Stimulated activated CD8-positive, alpha-beta memory T cell treated with anti-CD3 and anti-CD28 coated beads, Interleukin-15, amount 100 ng/mL, for 24 hours (primary cell): ENCODE measurements at places on chromosomes 12 and 14.

DNA sequence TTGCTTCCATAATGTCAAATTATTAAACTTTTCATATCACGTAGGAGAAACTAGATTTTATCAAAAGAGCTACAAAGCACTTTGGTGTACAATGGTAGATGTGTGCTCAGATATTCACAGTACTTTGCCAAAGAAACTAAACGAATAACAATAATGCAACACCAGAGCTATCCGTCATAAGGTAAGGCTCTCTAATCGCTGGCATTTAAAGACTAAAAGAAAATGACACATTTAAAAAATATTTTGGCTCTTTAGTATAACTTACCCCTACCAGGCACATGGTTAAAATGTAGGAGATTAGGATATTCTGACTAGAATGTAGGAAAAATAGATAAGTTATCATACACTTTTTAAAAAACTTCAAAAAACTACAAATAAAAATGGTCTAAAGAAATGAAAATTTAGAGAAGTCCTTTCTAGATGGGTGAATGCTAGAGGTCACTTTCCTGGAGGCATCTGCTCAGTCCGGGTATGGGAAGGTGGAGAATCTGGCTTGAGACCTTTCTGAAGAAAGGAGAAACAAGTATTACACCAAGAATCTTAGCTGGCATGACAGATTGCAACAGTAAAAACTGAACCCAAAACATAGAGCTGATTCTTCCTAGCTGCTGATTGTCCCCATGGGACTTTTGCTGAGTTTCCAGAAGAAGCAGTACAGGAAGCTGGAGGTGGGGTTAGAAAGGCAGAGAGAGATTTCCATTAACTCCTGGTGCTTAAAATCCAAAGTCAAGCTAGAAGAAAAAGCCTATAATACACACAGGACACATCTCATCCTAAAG, 67.9 kb downstream of the FAR2 start:
- no peak for DNase-seq

- no peak for DNase-seq
Observed at GRCh38 chr12:57853864-57854556, 7.5 kb upstream of the CTDSP2 start.

- no peak for DNase-seq
Observed at GRCh38 chr12:124411953-124412645, 117.2 kb downstream of the RFLNA start.

GRCh38 chr12:91985002-91985787, 160.5 kb downstream of the BTG1 start:
- DNase-seq = no peak

- no peak for DNase-seq
Observed at GRCh38 chr12:121451961-121452339, 52.0 kb downstream of the RNF34 start.

GRCh38 chr12:6606331-6607131, 648 bp downstream of the CHD4 start:
- DNase-seq = no peak

DNA sequence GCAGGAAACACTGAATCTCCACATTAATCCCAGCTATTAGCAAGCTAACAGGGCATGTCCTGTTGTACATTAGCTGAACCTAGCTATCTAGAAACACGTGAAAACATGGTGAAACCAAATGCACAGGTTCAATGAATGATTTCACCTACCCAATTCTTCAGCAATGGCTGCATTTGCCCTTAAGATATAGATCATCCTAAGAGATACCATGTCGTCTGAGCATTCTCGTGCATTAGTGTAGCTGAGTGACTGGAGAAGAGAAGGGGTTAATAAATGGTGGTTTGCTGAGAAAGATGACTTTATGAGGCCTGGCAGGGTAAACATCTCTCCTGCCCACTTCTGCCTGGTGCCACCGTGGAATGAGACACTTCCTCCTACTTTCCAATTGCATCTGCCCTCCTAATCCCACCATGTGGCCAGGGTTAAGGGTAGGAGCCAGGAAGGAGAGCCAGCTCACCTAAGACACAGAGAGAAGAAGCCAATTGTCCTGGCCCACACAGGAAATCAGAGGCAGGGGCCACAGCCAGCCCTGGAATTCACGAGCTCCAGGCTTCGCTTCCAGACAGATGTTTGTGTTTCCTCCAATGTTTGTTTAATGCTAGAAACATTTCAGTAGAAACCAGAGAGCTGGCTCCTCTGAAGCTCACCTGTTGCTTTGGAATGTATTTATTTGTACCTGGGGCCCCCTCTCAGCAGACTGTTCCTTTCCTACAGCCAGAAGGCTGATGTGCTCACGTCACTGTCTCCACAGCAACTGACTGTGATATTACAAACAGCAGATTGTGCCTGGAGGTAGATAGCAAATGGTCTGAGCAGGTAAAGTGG, 126.0 kb upstream of the PARP11 start:
- DNase-seq = no peak

GRCh38 chr14:24806061-24806678, 172.2 kb upstream of the GZMB start:
- peak; percentile 4 for DNase-seq

- peak; percentile 12 for DNase-seq
Observed at GRCh38 chr12:130281153-130281799, 56.4 kb upstream of the PIWIL1 start.

- no peak for DNase-seq
Observed at GRCh38 chr12:24038211-24038997, 88.9 kb upstream of the SOX5 start.

DNA sequence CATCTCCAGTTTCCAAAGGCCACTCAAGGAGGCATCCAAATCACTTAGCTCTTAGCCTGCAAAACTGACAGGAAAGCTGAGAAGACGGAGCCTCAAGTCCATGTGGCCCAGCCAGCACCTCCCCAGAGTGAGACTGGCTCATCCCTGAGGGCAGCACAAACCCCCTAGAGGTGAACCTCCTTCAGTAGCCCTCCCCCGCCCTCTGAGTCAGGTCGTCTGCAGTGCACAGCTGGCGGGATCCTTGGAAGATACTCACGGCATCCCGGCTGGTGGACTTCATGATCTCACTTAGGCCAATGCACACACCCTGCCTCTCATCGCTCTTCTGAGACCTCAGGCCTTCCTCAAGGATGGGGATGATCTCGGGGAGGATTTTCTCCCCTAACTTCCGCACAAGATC, 24.1 kb upstream of the RAB35 start:
- no peak for DNase-seq

- no peak for DNase-seq
Observed at GRCh38 chr14:51592836-51593235, 58.9 kb upstream of the FRMD6 start.

DNA sequence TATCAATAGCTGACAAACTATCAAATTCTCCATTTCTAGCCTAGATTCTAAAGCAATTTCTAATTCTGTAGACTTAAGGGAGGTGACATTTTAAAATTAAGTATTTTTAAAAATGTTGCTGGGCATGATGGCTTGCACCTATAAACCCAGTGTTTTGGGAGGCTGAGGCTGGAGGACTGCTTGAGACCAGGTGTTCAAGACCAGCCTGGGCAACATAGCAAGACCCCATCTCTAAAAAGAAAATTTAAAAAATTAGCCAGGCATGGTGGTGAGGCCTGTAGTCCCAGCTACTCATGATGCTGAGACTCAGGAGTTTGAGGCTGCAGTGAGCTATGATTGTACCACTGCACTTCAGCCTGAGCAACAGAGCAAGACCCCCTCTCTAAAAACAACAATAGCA, 15.1 kb downstream of the MGST1 start:
- no peak for DNase-seq

DNA sequence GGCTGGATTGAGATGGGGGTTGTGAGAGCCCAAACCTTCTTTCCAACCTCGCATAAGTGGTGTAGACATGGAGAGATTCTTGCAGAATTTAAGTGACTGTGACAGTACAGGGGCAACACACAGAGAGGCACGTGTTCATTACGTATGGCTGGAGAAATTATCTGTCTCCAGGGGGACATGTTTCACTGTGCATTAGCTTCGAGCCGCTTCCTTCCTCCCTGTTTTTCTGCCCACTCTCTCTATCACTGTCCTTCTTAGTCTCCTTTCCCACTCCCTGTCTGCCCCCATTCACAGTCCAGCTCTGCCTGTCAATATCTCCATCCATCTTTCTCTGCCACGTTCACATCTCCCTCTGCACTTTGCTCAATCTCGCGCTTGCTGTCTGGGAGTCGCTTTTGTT, 11.5 kb upstream of the C14orf93 start:
- DNase-seq = no peak

DNA sequence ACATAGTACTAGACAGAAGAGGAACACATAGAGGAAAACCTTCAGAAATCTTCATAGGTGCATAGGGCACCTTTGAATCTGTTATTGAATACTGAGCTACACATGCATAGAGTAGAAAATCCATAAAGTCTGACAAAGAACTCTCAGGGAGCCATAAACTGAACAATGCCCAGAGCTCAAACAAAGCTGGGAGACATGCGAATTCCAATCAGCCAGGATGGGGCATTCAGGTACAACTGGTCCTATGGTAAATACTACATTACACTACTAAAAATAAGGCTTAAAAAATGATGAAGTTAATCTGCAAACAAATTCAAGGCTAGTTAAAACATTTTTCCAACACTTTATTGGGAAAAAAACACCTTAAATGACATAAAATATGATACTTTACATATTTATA, 259.7 kb downstream of the DIO2 start:
- DNase-seq = no peak

DNA sequence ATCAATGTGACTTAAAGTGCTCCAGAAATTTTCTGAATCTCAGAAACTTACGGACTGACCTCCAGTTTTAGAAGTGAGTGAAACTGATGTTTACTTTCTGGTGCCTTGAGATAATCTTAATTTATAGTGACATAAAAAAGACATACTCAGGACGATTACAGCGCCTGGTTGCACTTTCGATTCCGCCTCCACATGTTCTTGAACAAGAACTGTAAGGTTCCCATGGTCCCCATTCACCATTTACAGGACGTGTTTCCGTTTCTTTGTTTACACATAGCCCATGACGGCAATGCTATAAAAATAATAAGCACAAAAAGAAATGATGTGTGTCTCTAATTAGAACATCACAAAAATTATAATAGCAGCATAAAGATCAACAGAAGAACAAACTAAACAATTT, 98.2 kb downstream of the ADAMTS20 start:
- no peak for DNase-seq

DNA sequence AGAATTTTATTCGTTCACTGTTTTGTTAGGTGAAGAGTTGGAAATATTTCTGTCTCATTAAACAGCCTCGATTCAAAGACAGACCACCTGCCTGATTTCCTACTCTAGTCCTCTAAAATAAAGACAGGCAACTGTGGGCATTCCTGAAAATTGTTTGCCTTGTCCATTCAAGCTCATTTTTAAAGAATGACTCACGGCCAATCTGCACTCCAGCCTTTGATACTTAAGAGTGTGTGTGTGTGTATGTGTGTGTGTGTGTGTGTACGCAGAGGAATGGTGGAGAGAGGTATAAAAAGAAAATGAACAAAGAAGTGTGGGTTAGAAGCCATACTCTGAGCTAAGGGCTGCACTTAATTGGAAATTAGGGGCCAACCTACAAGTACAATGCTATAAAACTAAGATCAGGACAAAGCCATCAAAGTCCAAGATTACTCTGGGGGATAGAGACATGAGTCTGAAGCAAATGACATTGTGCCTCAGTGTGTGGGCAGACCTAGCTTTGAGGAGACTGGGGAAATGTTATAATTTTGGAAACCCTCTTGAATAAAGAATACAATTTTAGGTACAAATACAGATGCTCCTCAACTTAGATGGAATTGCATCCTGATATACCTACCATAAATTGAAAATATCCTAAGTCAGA, 45.6 kb upstream of the SOCS2 start:
- DNase-seq = no peak

DNA sequence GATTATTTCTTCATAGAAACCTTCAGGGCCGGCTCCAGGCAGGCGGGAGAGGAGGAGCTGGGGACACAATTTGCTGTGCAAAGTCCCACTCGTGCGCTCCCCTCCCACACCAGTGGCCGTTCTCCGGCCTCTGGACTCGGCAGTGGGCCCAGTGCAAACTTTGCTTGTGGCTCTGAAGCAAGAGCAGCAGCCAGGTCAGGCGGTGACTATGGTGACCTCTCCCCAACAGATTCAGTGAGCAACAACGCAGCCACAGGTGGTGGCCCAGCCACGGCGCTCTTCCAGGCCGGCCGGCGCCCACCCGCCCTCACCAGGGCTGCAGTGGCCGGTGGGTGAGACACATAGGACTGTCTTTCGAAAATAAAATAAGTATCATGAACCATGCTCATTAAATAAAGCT, 29.5 kb downstream of the VPS37B start:
- no peak for DNase-seq

DNA sequence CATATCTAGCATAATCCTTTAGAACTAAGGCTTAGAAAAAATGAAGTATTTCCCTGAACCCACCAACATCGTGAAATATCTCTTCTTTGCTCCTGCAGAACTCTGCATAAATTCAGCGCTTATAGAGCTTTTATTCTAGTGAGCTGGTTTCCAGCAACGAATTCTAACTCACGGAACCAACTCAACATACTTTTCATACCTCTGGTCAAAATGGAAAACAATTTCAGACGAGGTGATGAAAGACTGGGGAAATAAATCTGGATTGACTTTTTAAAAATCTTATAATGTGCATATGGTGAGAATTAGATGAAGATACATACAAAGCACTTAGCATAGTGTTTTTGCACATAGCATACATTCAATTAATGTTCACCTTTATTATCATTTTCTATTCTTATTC, 62.6 kb upstream of the BBS10 start:
- DNase-seq = no peak

GRCh38 chr12:121810234-121810817, 6.5 kb downstream of the SETD1B start:
- no peak for DNase-seq

GRCh38 chr12:132355742-132356681, 26.6 kb upstream of the GALNT9 start:
- no peak for DNase-seq

- no peak for DNase-seq
Observed at GRCh38 chr12:72872996-72873395, 600.8 kb downstream of the TRHDE start.

DNA sequence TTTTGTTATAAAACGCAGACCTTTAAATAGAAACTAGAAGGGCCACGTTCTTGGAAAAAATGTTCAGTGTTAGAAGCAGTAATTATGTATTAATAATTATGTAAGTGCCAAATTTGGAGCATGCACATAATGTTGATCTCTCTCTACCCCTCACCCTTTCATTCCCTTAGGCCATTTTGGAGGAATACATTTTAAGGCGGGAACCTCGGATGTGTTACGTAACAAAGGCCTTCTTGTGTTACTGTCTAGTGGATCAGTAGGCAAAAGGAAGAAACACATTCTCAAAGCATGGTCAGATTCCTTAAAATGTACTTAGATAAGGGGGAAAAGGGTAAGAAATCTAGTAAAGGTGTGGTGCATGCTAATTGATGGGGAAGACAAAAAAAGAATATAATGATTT, 52.7 kb downstream of the RASSF3 start:
- DNase-seq = no peak
